ENCODE measurements at places on chromosomes 4 and X. TPM values are rescaled to one million over a fixed set of nuclear protein-coding genes. Genes with fewer than 3 reads are reported as not detected.

- no peaks in the 10 kb centered on the region for H3K27me3 ChIP-seq
- DNase-seq, result no peak
- H3K4me1 ChIP-seq, result no peaks in the 10 kb centered on the region
- H3K4me3 ChIP-seq, result no peak overlapping the region
- H3K36me3 ChIP-seq, result no peaks in the 10 kb centered on the region
These were observed 58.3 kb upstream of the GUCY1A1 start for GRCh38 chr4:155608225-155608885.

DNA sequence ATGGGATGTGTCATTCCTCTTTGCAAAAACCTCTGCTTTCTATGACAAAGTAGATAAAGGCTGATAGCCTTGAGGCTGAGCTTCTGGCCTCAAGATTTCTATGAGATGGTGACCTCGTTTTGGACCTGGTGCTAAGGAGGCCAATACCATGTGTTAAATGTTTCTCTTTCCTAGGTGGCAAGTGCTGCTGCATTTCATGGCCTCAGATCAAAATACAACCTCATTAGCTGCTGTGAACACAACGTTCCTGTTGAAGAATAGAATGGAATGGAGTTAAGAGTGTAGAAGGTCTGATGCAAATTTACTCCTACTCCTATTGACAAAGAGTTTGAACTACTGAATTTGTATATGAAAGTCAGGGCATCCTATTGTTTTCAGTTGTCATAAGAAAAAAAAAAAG, 112.0 kb downstream of the C4orf51 start:
- H3K27ac ChIP-seq, result no peak overlapping the region
- no peaks in the 10 kb centered on the region for H3K4me1 ChIP-seq
- no peaks in the 10 kb centered on the region for H3K27me3 ChIP-seq
- DNase-seq, result no peak
- no peaks in the 10 kb centered on the region for H3K36me3 ChIP-seq

DNA sequence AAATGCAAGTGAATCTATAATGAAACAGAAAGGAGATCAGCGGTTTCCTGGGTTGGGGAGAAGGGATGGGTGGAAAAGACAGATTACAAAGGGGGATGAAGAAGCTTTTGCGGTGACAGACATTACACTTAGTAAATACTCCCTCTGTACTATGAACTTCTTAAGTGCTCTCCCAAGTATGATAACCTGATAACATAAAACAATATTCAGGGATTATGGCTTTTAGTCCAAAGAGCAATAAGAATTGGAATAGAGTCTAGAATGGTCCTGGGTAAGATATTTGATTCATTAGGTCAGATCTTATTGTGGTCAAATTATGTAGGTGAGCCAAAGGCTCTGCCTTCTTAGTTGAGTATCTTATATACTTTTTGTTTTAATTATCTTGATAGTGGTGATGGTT, 9.2 kb downstream of the LRRC66 start:
- H3K4me3 ChIP-seq, result no peak overlapping the region
- no peak overlapping the region for H3K27ac ChIP-seq
- H3K36me3 ChIP-seq, result no peaks in the 10 kb centered on the region

- H3K27me3 ChIP-seq, result no peaks in the 10 kb centered on the region
- DNase-seq, result no peak
- no peak overlapping the region for H3K4me3 ChIP-seq
- no peaks in the 10 kb centered on the region for H3K4me1 ChIP-seq
- H3K27ac ChIP-seq, result no peak overlapping the region
- no peaks in the 10 kb centered on the region for H3K36me3 ChIP-seq
These were observed 58.3 kb downstream of the GRID2 start for GRCh38 chr4:92362028-92362427.

DNA sequence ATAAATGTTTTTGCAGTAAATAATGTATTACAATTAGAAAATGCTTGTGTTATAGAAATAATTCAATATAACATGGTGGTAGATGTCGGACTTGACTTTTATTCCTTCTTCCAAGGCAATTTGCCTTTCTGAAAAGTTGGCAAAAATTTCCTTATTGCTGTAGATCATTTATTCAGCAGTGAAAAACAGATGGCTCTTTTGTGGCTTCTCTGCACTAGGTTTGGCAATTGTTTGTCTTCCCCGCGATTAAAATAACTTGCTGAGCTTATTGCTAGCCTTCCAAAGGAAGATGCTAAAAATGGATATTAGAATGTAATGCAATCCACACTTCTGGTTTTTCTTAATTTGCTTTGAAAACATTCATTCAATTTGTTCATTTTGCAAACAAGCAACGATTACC, 1977.9 kb upstream of the ADGRL3 start:
- H3K4me3 ChIP-seq, result no peak overlapping the region
- H3K36me3 ChIP-seq, result no peaks in the 10 kb centered on the region
- no peak overlapping the region for H3K27ac ChIP-seq
- no peaks in the 10 kb centered on the region for H3K4me1 ChIP-seq
- H3K27me3 ChIP-seq, result no peaks in the 10 kb centered on the region

DNA sequence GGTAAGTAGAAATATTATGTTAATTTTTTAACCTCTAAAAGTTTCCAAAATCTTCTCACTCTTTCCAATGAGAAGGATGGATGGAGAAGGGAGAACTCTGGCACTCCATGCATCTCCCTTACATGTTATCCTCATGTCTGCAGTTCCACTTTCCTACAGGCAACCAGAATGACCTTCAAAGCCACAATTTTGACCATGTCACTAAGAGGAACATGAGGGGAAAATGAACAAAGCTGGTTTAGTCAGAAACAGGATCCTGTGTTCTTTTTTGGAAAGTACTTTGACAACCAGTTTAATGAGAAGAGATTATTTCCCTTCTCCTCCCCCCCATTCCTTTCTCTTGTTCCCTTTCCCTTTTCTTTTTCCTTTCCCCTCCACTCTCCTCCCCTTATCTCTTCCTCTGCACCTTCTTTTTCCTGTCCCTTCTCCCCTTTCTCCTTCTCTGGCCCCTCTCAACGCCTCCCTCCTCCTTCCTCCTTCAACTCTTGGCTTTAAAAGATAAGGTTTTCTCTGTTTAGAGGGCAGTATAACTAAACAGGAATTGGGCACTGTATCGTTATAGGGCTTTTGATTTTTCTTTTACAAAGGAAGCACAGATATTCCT, 42.5 kb downstream of the DTHD1 start:
- no peaks in the 10 kb centered on the region for H3K36me3 ChIP-seq
- no peaks in the 10 kb centered on the region for H3K27me3 ChIP-seq
- H3K4me3 ChIP-seq, result no peak overlapping the region
- no peak for DNase-seq
- no peaks in the 10 kb centered on the region for H3K4me1 ChIP-seq

DNA sequence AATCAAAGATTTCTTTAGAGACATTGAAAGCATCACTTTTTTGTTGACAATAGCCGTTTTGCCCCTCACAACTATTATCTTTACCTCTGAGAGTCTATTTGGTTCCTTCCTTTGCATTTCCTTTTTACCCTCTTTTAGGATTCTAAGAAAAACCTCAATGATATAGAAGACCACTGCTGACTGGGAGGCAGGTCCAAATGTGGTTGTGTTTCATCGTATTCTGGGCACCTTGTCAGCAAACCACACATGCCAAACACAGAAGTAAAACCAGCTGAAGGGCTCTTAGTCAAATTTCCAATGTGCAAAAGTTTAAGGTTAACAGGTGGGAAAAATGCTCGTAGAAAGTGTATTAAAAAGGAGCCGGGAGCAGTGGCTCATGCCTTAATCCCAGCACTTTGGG, 5.1 kb upstream of the PRMT9 start:
- DNase-seq, result no peak
- no peaks in the 10 kb centered on the region for H3K4me1 ChIP-seq
- H3K36me3 ChIP-seq, result no peaks in the 10 kb centered on the region
- H3K27ac ChIP-seq, result no peak overlapping the region
- H3K4me3 ChIP-seq, result no peak overlapping the region

GRPEL1 gene
- 24.2 TPM for total RNA-seq
